ENCODE measurements at places on chromosomes 5 and 9. TPM values are rescaled to one million over a fixed set of nuclear protein-coding genes. Genes with fewer than 3 reads are reported as not detected.
A peak's percentile ranks its signal among the peaks of the same experiment; 100 is the strongest.

DNA sequence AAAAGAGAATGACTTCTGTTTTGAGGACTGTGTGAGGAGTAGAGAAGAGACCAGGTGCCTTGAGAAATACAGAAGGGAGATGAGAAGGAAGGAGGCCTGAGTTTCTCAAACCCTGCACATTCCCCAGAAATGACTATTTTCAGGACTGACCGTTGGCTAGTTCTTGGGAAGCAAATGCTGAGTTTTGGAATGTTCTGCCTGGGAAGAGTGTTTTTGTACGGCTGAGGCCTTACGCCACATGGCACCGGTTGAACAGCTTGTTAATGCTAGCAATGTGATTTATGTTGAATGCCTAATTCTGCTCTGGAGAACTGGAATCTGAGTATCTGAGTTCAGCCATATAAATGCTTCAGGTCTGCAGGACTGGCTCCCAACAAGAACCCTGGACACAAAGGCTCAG is 152.7 kb upstream of the ADAMTS16 start:
- DNase-seq: no peak

- no peak for DNase-seq
These were observed 2052.0 kb upstream of the C9orf72 start for GRCh38 chr9:29625292-29625731.

The ARSI gene
- not detected for total RNA-seq

- no peak for DNase-seq
These were observed 1.6 kb downstream of the FABP6 start for GRCh38 chr5:160230686-160231527.

GRCh38 chr9:134365791-134366222 is 39.6 kb downstream of the RXRA start:
- DNase-seq: no peak

The HTR4 gene
- not detected for total RNA-seq

The SLC4A9 gene
- total RNA-seq: not detected

The SLC31A1 gene
- total RNA-seq: 3.4 TPM

The EGFLAM gene
- total RNA-seq: not detected

The GZMA gene
- 29.8 TPM for total RNA-seq

GRCh38 chr9:102631559-102631958 is 363.6 kb upstream of the CYLC2 start:
- no peak for DNase-seq

DNA sequence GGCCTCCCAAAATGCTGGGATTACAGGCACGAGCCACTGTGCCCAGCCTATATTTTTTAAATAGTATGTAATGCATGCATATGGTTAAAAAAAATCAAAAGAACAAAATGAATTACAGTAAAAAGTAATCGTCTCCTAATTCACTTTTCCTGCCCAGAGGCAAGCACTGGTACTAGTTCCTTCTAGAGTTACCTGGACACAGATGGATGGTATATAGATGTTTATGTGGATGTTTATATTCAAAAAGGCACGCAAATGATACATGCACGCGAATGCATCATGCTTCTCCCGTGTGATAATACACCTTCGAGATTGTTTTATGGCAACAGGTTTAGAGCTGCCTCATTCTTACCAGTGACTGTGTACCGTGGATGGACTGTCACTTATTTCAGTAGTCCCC is 21.4 kb downstream of the ABL1 start:
- no peak for DNase-seq

- no peak for DNase-seq
These were observed 50.2 kb upstream of the FSTL4 start for GRCh38 chr5:133662578-133662977.

GRCh38 chr9:87678650-87679355 is 47.1 kb upstream of the CTSL start:
- DNase-seq: peak; percentile 17

DNA sequence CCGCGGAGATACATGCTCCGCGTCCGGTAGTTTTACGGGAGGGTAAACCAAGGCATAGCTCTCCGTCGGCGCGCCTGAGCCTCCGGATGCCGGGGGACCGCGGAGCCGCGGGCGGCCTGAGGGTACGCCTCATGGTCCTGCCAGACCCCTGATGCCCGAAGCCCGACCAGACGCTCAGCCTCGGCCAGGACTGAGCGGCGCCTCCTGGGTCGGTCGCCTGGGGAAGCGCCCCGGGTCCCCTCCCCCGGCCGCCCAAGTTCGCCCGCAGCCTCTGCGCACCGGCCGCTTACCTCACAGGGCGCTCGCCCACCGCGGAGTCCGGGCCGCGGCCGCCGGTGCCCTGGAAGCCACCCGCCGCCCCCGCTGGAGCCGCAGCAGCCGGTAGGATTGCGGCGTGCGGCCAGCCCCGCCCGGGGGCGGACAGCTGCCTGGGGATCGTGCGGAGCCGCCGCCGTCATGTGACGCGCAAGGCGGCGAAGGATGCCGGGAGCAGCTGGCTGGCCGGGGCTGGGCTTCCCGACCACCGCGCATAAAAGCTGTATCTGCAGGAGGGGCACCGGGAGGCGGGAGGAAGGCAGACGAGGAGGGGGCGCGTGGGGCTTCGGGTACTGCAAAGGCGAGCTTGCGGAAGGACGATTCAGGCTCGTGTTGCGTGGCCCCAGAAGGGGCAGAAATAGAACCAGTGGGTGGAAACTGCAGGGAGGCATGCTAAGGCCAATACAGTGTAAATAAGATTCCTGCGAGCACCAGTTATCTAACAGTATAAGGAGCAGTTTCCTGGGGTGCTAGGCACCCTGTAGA is at the start of gene FBXO10:
Gene FBXO10, minus strand, starts transcription at position 460 of the 801 bp plus-strand sequence. CDS start 34,612 bp downstream, outside the sequence.
- DNase-seq: peak; percentile 16

DNA sequence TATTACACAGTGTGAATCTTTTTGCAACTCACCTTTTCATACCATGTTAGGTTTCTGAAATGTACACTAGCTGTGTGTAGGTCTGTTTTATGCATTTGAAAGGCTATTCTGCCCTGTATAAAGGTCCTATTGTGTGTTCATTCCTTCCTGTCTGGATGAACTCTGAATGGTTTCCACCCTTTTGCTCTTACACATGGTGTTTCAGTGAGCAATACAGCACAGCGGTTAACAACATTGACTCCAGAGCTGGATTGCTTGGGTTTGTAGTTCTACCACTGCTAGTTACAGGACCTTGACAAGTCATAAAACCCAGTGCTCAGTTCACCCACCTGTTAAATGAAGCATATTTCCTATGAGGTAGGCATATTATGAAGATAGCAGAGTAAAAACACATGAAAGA is 331.6 kb downstream of the ADGRV1 start:
- DNase-seq: no peak

DNA sequence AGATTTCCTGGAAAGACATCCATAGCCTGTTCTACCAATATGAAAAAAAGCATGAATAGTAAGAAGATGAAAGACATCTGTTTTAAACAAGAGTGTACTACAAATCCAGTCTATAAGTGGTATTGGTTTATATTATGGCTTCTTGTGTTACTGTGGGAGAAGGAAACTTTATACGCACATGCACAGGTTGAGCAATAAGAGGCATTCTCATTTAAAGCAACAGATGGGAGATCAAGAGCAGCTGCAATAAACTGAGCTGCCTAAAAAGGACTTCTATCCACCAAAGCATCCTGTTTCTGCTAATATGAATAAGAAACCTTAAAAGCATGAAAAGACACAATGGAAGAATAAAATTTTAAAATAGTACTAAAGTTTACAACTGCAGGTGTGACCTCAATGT is 8.6 kb upstream of the PCDHB1 start:
- DNase-seq: no peak

The RFK gene
- total RNA-seq: 9.8 TPM

The SLC25A2 gene
- total RNA-seq: 2.0 TPM

GRCh38 chr9:125701351-125701750 is 5.7 kb downstream of the MAPKAP1 start:
- DNase-seq: no peak

- DNase-seq: no peak
These were observed 236.9 kb downstream of the NSG2 start for GRCh38 chr5:174282391-174282790.

The ADAMTSL1 gene
- total RNA-seq: not detected

DNA sequence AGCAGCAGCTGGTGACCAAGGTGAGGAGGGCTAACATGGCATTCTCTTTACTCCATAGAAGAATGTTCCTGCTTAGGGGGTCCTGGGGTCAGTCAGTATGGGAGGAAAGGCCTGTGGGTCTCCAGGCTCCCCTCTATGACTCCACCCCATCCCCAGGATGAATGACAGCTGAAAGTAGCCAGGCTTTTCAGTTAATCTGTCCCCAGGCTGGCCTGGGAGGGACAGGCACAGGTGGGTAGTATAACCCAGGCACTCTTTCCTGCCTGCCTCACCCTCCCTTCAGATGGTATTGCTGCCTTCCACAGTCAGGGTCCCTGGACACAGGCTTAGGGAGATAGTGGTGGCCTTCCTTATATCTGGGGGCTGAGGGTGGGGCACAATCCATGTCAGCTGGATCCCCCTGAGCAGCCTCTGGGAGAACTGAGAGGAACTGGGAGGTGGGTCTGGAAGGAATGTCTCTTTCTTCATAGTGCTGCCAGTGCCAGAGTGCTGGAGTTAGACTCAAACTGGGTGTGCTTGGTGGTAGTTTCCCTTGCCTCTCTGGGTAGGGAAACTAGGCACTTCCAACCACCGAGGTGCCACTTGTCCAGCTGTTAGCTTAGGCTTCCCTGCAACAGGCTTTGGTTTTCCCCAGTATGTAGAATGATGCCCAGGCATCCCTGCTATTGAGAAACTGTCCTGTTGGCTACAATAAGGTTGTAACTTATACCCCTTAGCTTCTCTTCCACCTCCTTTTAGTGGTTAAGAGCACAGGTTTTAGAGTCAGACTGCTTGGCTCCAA is 27.8 kb downstream of the LARP1 start:
- DNase-seq: no peak

DNA sequence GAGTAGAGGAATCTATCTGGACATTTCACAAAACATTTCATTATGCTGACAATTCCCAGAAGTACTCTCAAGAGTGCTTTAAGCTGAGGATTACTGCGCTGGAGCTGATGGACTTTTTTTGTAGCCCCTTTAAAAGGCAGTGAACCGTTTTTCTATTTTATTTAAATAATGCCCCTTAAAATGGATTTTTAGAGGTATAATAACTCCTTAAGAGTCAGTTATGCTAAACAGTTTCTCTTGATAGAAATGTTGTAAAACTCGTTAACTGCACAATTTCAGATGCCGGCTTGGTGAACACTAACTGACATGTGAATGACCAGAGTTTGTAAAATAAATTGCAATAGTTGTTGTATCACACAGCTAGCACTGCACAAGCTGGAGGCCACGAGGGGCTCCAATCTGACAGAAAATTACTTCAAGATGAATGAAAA is 174.0 kb downstream of the NR2F1-AS1 start:
- no peak for DNase-seq

The NUDCD2 gene
- total RNA-seq: 29.3 TPM

DNA sequence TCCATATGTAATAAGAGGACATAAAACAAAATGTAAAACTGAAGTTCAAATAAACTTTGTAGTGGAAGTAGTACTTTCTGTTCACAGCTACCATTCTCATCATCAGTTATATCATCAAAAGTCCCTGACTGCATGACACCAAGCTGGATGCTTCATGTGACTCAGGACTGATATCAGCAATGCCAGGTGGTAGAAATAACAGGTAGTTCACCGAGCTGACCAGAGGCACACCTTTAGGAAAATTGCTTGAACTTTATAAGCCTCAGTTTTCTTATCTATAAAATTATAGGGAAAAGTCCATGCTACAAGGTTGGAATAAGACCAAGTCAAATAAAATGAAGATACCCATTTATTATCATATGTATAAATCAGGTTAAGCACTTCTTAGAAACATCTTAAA is 124.9 kb upstream of the PTGER4 start:
- no peak for DNase-seq

- DNase-seq: no peak
These were observed 91.0 kb downstream of the HSPA4 start for GRCh38 chr5:133142782-133143181.

GRCh38 chr5:87775228-87775627 is 362.5 kb upstream of the CCNH start:
- DNase-seq: no peak

DNA sequence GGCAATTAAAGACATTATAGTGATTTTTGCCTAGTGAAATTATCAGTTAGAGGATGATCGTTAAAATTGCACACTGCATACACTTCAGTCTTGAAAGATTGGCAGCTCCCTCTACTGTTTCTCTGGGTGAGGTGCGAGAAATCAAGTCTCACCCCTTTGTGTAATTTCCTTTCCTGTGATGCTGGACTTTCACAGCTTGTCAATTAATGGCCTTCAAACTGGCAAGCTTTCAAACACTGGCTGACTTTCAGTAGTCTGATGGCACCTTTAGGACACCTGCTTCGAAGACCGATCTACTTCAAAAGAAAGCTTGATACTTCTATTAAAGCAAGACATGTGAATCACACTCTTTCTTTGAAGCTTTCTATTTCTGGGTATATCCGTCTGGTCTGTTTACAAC is 706.7 kb upstream of the PTPRD start:
- DNase-seq: no peak

DNA sequence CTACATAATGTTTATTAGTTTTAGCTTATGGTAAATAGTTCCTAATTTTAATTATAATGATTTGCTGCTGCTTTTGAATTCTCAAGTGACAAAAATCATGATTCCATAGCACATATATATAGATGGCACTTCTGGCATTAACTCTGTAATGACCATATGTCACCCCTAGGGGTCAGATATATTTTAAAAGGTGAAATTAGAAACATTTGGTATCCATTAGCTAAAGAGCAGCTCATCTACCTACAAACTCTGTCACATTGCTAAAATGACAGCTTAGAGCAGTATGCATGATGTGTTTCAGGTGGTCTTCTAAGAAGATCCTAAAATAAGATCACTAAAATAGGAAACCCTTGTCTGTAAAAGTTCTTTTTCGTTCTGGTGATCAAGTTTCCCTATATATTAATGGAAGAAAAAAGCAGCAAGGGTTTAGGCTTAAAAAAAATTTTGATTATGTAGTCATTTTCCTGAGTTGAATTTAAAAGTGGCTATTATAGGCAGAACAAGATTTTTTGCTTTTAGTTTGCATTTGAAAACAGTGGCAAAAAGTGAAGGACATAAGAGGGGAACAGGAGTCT is 157.7 kb upstream of the POU5F2 start:
- no peak for DNase-seq

The ZFP2 gene
- total RNA-seq: 1.3 TPM

The PCDHA4 gene
- total RNA-seq: not detected

The DAPK1 gene
- 2.8 TPM for total RNA-seq

The CCNO gene
- total RNA-seq: not detected

- DNase-seq: no peak
These were observed 125.2 kb upstream of the CDH18 start for GRCh38 chr5:20113031-20113715.

- DNase-seq: no peak
These were observed 1556.5 kb upstream of the C9orf72 start for GRCh38 chr9:29129763-29130162.

DNA sequence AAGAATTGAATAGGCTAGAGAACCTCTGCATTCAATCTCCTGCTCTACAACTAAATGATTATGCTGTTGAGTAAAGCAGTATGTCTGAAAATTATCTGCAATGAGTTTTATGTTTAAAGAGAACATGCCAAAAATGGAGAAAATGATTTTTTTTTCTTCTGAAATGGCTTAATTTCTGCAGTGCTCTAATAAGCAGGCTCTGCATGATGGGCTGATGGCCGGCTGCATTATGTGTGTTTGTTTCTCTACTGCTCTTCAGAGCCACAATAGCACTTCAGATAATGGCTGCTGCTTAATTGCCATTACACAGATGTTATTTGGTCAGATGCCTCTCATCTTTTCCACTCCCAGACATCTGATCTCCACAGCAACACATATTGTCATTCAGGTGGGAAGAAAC is 286.4 kb upstream of the DMAC1 start:
- DNase-seq: no peak
